Hypothalamus (tissue), 51 donors: ENCODE measurements at places on chromosomes 1 and 21.

- DNase-seq: no peak
These were observed 117.6 kb upstream of the TMPRSS15 start for GRCh38 chr21:18521204-18521603.

GRCh38 chr1:154425172-154425571 is 20.0 kb downstream of the IL6R start:
- no peak for DNase-seq

- peak; percentile 74 for DNase-seq
These were observed 4.8 kb downstream of the ENO1 start for GRCh38 chr1:8873506-8874229.

GRCh38 chr1:5682626-5683225 is 309.5 kb downstream of the NPHP4 start:
- DNase-seq: no peak

DNA sequence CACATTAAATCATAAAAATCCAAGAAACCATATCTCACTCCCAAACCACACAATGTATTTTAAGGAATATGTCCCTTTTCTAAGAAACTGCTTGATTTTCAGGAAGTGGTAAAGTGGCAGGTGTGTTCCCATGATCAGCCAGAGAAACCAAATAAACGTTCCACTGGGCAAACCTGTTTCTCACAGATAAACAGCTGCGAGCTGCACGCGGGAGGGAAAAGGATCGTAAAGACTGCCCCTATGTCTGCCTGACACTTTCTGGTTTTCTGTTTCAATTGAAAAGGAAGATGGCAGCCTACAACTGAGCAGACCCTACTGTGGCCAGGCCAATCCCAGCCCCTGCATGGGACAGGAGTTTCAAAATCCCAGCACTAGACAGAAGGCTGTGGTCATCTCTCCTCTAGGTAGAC is 36.6 kb downstream of the HIVEP3 start:
- no peak for DNase-seq

DNA sequence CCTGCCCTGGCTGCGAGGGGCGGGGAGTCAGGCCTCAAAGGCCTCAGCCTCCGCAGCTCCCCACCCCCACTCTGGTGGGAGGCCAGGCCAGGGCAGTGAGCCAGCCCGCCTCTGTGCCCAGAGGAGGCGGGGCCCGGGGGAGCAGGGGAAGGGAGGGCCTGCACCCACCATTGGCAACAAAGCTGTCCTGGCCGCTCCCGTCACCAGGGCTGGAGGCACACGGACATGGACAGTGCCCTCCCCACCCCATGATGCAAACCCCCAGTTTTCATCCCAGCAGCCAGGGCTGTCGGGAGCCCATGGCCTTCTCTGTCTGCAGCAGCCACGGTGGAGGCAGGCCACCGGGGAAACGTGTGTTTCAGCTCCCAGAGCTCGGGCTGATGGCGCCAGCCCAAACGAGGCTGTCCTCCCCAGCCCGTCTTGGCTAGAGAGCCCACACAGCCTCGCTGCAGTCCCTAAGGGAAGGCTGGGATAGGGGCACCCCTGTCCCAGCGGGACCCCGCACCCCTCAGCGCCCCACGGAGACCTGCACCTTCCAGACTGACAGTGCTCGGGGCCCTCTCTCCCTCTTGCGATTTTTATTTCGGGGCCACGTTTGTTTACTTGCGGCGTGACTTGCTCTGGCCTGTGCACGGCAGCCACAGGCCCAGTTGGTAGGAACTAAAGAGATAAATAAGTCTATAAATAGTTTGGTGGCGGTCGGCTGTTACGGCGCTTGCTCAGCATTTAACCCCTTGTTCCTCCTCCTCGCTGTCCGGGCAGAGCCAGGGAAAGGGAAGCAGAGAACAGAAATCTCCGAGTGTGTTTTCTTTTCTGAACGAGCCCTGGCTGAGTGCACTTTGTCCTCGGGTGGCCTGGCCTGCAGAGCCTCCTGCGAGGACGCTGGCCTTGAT is 101.8 kb downstream of the PRDM16 start:
- peak; percentile 90 for DNase-seq
